ENCODE measurements at places on chromosomes 3 and 15. TPM values are rescaled to one million over a fixed set of nuclear protein-coding genes. Genes with fewer than 3 reads are reported as not detected.

The LMAN1L gene
- total RNA-seq: under 0.01 TPM

DNA sequence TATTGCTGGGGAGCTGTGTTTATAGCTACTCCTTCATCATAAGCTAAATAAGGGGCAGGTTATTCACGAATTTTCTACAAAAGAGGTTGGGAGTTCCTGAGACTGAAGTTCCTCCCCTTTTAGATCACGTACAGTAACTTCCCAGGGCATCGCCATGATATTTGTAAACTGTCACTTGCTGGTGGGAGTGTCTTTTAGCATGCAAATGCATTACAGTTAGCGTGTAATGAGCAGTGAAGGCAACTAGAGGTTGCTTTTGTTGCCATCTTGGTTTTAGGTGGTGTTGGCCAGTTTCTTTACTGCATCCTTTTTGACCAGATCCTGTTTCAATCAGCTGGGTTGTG is 64.4 kb downstream of the IL12A start:
- DNase-seq: no peak
- H3K27ac ChIP-seq: no peak overlapping the region
- no peaks in the 10 kb centered on the region for H3K36me3 ChIP-seq
- no peaks in the 10 kb centered on the region for H3K27me3 ChIP-seq
- H3K4me3 ChIP-seq: peak overlapping the region; percentile 31
- peaks cover 3% of the 10 kb centered on the region for H3K4me1 ChIP-seq

The IL20RB gene
- 1.8 TPM for total RNA-seq

The HYAL1 gene
- under 0.01 TPM for total RNA-seq

The NRROS gene
- 0.72 TPM for total RNA-seq

DNA sequence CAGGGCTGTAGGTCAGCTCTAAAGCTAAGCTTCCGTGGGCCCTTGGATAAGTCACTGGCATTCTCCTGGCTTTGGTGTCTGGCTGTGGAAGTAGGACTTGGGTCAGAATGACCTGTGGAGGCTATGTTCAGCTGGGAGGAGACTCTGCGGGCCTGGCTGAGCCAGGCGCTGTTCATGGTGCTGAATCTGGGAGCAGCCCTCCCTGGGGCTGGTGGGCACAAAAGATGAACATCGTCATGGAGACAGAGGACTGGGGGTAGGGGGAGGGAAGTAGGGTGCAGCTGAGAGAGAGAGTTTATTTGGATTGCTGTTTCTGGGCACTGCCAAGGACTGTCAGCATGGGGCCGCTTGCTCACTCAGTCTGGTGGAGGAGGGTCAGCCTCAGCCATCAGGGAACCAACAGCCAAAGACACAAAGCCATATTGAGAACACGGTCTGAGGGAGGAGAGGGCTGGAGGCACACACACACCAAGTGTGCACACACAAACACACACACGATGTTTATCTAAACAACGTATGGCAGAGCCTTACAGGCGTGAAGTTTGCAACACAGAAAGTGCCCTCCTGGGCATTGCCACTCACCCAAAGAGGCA is 120.7 kb upstream of the LINGO1 start:
- no peak overlapping the region for H3K27ac ChIP-seq
- peak; percentile 93 for DNase-seq
- H3K27me3 ChIP-seq: no peaks in the 10 kb centered on the region
- no peaks in the 10 kb centered on the region for H3K36me3 ChIP-seq
- H3K4me1 ChIP-seq: no peaks in the 10 kb centered on the region
- no peak overlapping the region for H3K4me3 ChIP-seq

GRCh38 chr3:56087451-56088053 is 380.7 kb downstream of the ERC2 start:
- no peaks in the 10 kb centered on the region for H3K4me1 ChIP-seq
- no peak overlapping the region for H3K4me3 ChIP-seq
- no peak overlapping the region for H3K27ac ChIP-seq
- H3K27me3 ChIP-seq: no peaks in the 10 kb centered on the region
- no peaks in the 10 kb centered on the region for H3K36me3 ChIP-seq

DNA sequence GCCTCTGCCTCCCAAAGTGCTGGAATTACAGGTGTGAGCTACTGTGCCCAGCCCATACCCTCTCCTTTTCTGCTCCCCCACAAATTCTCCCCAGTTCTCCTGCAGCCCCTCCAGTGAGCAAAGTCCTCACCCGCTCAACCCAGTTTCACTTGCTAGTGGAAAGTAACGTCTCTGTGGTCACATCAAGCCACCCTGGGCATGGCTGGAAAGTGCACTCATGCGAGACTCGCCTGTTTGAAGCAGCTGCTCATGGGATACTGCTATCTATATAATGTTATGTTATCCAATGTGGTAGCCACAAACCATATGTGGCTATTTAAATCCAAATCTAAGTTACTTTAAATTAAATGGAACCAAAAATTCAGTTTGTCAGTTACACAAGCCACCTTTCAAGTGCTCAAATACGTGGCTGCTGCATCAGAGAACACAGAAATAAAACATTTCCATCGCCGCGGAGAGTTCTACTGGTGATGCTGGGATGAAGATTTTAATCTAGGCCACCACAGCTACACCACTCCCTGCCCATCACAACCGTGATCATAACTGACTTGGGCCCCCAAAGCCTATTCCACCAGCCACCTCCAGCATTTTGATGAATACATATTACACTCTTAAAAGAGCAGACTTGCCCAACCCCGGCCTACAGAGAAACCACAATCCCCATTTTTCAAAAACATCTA is 119.4 kb downstream of the LIPC start:
- H3K27me3 ChIP-seq: peaks cover 23% of the 10 kb centered on the region
- peak overlapping the region; percentile 63 for H3K4me3 ChIP-seq
- no peaks in the 10 kb centered on the region for H3K36me3 ChIP-seq
- H3K27ac ChIP-seq: peak overlapping the region; percentile 83
- H3K4me1 ChIP-seq: peaks cover 36% of the 10 kb centered on the region

- peaks cover 55% of the 10 kb centered on the region for H3K36me3 ChIP-seq
- no peaks in the 10 kb centered on the region for H3K27me3 ChIP-seq
- no peak overlapping the region for H3K4me3 ChIP-seq
Measured at GRCh38 chr3:183718012-183718411, 20.4 kb downstream of the YEATS2 start.

GRCh38 chr3:58994746-58995330 is 55.0 kb downstream of the CFAP20DC start:
- H3K27me3 ChIP-seq: no peaks in the 10 kb centered on the region
- H3K36me3 ChIP-seq: no peaks in the 10 kb centered on the region
- H3K4me1 ChIP-seq: peaks cover 20% of the 10 kb centered on the region
- no peak overlapping the region for H3K4me3 ChIP-seq
- peak; percentile 74 for DNase-seq

DNA sequence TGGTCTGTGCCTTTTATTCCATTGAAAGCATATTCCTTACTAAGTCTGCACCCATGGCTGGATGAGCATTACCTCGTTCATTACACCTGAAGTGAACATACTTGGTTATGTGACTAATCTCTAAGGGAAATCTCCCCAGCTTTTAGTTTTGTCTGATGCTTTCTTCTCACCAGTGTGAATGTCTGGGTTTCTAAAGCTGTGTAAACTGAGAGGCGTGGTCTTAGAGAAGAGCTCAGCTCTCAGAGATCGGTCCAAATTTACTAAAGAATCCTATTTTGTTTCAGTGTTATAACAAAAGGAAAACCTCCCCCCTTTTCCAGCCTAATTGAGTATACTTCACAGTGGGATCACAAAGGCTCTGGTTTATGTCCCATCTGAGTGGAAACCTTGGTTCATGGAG is 352.3 kb downstream of the PTPRG start:
- no peaks in the 10 kb centered on the region for H3K36me3 ChIP-seq
- no peak for DNase-seq
- no peak overlapping the region for H3K4me3 ChIP-seq
- H3K27ac ChIP-seq: no peak overlapping the region
- H3K27me3 ChIP-seq: no peaks in the 10 kb centered on the region

DNA sequence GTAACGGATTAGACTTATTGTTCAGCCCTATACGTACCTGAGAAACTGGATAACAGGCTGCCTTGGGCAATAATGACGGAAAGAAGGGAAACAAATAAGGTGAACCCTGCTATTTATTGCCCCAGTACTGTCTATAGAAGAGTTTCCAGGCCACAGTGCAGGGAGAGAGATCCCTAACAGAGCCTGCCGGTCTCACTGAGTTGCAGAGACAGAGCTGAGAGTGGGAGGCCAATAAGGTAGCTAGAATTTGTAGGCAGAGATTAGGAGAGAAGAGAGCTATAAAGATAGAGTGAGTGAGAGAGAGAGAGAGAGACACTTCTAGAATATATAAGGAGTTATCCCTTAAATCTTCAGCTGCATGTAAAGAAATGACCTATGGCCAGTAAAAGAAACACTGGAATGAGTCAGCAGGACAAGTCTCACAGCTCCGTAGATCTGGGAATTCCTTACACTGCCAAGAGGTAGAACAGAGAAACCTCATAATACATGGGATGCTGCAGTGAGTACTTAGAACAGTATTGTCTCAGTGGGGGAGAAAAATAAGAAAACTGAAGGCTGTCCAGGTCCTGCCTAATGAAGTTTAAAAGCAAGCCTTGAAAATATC is 51.8 kb downstream of the ST3GAL6 start:
- no peaks in the 10 kb centered on the region for H3K27me3 ChIP-seq
- peak overlapping the region; percentile 56 for H3K27ac ChIP-seq
- no peak overlapping the region for H3K4me3 ChIP-seq

GRCh38 chr3:194322678-194323211 is 28.4 kb downstream of the CPN2 start:
- H3K27me3 ChIP-seq: peaks cover 5% of the 10 kb centered on the region
- no peaks in the 10 kb centered on the region for H3K36me3 ChIP-seq
- H3K27ac ChIP-seq: no peak overlapping the region
- peaks cover 8% of the 10 kb centered on the region for H3K4me1 ChIP-seq
- DNase-seq: peak; percentile 91

GRCh38 chr3:185837414-185837813 is 12.6 kb upstream of the IGF2BP2 start:
- H3K27me3 ChIP-seq: no peaks in the 10 kb centered on the region
- no peaks in the 10 kb centered on the region for H3K4me1 ChIP-seq
- H3K36me3 ChIP-seq: no peaks in the 10 kb centered on the region

GRCh38 chr3:190038050-190038933 is 82.4 kb downstream of the P3H2 start:
- peaks cover 12% of the 10 kb centered on the region for H3K4me1 ChIP-seq
- H3K36me3 ChIP-seq: no peaks in the 10 kb centered on the region
- no peaks in the 10 kb centered on the region for H3K27me3 ChIP-seq
- no peak overlapping the region for H3K4me3 ChIP-seq

The SNX22 gene
- total RNA-seq: 0.29 TPM

The CPN2 gene
- 0.29 TPM for total RNA-seq

GRCh38 chr3:112730210-112730609 is 89.3 kb upstream of the CCDC80 start:
- H3K36me3 ChIP-seq: no peaks in the 10 kb centered on the region
- no peak overlapping the region for H3K27ac ChIP-seq
- DNase-seq: no peak
- peaks cover 7% of the 10 kb centered on the region for H3K4me1 ChIP-seq

DNA sequence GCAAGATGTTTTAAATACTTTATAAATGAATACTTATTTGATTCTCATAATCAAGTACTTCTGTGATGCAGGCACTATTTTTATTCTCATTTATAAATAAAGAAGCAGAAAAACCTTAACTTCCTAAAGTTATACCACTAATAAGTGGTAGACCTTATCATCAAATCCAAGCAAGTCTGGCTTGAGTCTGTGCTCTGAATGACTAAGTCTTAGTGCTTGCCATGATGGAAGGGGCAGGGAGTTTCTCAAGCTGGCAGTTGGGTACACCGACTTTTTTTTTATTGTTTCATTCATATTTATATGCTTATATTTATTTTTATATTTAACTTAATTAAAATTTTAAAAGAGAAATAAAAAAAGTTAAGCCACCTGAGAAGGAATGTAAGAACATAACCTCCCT is 23.6 kb downstream of the SLMAP start:
- no peaks in the 10 kb centered on the region for H3K27me3 ChIP-seq
- H3K4me3 ChIP-seq: no peak overlapping the region
- no peaks in the 10 kb centered on the region for H3K4me1 ChIP-seq
- no peaks in the 10 kb centered on the region for H3K36me3 ChIP-seq
- no peak overlapping the region for H3K27ac ChIP-seq

DNA sequence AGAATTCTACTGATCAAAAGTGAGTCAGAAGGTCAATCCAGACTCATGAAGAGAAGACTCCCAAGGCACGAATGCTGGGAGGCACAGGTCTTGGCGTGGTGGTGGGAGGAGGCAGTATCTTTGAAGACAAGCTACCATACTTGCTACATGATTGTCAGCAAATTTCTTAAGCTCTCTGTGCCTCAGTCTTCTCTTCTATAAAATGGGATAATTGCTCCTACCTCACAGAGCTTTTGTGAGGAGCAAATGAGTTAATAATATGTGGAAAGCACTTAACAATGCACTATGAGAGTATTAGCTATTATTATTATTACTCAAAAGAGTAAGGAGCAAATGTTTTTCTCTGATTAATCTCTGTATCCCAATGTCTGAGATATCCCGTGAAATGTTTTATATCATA is 36.2 kb downstream of the EHD4 start:
- H3K27me3 ChIP-seq: no peaks in the 10 kb centered on the region
- peaks cover 36% of the 10 kb centered on the region for H3K4me1 ChIP-seq
- H3K4me3 ChIP-seq: no peak overlapping the region
- H3K27ac ChIP-seq: no peak overlapping the region
- H3K36me3 ChIP-seq: peaks cover 4% of the 10 kb centered on the region

DNA sequence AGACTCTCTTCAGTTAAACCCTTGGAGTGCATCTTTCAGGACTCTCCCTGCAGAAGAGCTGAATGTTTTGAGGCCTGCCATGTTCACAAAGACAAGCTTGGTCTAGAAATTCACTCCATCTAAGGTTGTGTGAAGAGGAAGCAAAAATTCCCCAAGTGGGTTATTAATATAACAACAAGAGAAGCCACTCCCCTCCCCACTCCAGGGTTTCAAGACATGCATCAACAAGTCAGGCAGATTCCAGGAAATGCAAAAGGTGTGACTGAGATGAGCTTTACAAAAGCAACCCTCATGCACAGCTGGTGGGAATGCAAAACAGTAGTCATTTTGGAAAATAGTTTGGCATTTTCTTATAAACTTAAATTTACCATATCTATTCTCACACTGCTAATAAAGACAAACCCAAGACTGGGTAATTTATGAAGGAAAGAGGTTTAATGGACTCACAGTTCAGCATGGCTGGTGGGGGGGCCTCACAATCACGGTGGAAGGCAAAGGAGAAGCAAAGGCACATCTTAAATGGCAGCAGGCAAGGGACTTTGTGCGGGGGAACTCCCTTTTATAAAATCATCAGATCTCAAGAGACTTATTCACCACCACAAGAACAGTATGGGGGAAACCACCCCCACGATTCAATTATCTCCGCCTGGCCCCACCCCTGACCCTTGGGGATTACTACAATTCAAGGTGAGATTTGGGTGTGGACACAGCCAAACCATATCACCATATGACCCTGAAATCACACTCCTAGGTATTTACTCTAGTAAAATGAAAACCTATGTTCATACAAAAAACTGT is 31.3 kb downstream of the TARS3 start:
- no peaks in the 10 kb centered on the region for H3K4me1 ChIP-seq
- H3K36me3 ChIP-seq: peaks cover 4% of the 10 kb centered on the region
- H3K4me3 ChIP-seq: no peak overlapping the region
- H3K27ac ChIP-seq: no peak overlapping the region
- no peak for DNase-seq
- H3K27me3 ChIP-seq: no peaks in the 10 kb centered on the region

The HRG gene
- total RNA-seq: not detected
